ENCODE measurements at places on chromosomes 12 and 14.
A peak's percentile ranks its signal among the peaks of the same experiment; 100 is the strongest.

DNA sequence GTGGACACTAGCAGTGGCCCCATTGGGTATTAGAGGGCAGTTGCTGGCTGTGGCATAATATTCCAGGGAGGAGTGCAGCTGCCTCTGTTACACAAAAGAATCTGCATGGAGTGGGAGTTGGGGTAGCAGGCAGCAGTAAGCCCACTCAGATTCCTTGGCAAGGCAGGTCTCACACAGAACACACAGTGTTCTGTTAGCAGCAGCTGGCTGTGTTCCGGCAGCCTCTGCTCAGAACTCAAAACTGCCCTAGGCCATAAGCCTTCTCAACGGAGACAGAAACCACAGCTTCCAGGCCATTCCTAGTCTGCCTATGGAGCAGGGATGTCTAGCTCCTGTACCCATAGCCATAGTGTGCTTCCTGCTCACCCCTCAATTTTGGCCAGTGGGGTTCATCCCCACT is 1085.4 kb downstream of the SLC6A15 start:
- DNase-seq, result no peak

- no peak for DNase-seq
Measured at GRCh38 chr14:74579447-74580274, 32.4 kb downstream of the LTBP2 start.

GRCh38 chr12:20523658-20524057 is 155.3 kb downstream of the PDE3A start:
- DNase-seq, result no peak

DNA sequence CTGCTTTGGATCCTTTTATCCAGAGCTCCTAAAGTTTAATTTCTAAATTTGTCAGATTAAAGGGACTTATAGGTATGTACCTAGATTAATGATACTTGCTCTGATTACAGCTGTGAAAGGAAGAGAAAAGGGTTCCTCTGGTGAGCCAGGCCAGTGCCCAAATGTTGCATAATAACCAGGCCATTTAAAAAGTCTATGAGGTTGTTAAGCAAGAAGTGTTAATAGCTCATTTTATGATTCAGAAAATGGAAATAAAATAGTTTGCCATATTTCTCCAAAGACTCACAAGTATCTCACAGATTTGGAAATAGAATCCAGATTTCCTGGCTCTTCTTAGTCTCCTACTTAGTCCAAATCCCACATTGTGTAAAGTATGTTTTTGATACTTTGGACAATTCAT is 67.6 kb downstream of the SLC38A6 start:
- DNase-seq, result no peak

DNA sequence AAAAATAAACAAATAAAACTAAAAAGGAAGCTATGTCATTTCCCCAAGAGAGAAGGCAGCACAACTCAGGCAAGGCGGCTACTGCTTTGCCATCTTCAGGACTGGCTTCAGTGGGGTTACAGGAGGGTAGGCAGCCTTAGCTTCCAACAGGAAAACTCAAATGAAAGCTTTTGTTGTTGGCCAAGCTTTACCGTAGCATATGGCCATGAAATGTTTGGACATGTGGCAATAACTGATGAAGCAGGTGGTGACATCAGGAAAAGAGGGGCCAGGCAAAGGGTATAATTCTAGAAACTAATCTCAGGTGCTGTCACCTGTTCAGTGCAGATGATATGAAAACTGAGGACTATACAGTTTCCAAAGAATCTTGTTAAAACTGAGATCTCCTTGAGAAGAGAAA is 22.8 kb upstream of the NPFF start:
- no peak for DNase-seq

- peak; percentile 66 for DNase-seq
Measured at GRCh38 chr12:67269633-67270573, 745 bp downstream of the CAND1 start.

DNA sequence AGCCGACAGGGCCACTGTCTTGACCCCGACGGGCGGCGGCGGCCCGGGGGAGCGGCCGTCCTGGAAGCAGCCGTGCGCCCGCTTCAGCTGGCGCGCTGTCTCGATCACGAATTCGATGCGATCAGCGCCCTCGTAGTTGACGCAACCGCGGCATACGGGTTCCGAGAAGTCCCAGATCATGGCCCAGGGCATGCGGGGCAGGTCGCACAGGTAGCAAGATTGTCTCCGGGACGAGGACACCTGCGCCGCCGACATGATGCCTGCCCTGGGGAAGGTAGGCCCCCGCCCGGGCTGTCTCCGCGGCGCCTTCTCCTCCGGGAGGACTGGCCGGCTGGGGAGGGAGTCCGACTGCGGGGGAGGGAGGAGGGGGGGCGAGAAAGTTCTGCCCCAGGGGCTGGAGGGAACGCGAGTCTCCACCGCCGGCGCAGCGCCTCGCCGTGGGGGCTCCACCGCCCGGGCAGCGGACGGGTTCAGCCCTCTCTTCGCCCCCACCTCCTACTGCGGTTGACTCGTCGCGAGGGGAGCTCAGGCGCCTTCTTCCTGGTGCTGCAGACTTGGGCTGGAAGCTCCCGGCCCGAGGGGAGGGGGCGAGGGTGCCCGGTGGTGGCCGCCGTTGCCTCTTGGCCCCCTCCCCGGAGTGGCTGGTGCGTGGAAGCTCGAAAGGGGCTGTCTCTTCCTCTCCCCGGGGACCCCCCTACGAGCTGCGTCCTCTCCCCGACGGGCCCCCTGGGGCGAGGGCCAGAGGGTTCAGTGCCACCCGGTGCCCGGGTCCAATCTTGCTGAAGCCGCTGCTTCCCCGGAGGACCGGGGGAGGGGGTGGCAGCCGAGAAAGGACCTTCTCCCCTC is 747 bp downstream of the IRF2BPL start:
- DNase-seq, result peak; percentile 55

GRCh38 chr14:28284546-28285300 is 481.9 kb upstream of the FOXG1 start:
- no peak for DNase-seq

- DNase-seq, result no peak
Measured at GRCh38 chr14:103267226-103267910, 66.7 kb upstream of the EIF5 start.

- peak; percentile 13 for DNase-seq
Measured at GRCh38 chr14:77407158-77407557, 16.2 kb downstream of the NOXRED1 start.

GRCh38 chr14:45619831-45620230 is 366.8 kb upstream of the MIS18BP1 start:
- DNase-seq, result no peak

DNA sequence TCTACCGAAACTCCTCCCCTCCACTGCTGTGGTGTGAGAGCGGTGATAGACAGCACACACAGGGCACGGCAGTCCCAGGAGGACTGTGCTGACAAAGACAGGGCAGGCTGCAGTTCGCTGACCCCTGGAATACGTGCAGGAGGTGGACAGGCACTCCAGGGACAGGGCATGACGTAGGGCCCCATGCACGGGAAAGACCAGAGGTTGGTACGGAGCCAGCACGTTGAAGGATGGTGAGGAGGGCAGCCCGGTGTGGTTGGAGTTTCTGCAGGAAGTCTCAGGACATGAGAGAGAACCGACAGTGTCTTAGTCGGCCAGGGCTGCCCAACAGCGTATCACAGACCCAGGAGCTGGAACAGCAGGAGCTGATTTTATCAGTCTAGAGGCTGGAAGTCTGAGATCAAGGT is 254.2 kb upstream of the FKBP4 start:
- no peak for DNase-seq

DNA sequence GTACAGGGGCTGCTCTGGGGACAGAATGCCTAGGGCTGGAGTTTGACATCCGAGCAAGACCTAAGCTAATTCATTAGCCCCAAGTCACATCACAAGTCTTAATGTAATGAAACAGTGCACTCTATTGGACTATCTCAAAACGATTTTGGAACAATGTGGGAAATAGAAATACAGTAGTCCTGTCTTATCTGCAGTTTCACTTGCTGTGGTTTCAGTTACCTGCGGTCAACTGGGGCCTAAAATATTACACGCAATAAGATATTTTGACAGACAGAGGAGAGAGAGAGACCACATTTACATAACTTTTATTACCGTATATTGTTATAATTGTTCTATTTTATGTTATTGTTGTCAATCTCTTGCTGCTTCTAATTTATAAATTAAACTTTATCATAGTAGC is 21.1 kb downstream of the MOAP1 start:
- DNase-seq, result no peak

DNA sequence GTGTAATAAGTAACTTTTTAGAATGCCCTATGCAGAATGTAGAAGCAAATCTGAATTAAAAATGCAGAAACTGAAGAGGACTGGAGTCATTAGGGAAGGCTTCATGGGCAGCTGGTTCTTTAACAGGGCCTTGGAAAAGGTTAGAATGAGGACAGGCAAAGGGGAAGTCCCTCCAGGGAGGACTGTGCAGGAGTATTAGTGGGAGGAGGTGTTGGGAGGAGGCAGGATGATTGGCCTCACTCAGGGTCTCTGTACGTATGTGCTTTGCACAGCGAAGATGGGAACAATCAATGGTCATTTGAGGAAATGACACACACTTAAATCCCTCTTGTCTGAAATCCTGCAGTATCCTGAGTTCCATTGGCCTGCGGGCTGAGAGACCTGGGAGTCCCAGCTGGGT is 119.7 kb downstream of the PTCSC3 start:
- DNase-seq, result no peak

- no peak for DNase-seq
Measured at GRCh38 chr12:108266131-108266530, 73.0 kb downstream of the CMKLR1 start.

GRCh38 chr14:22249770-22250169 is 339.3 kb downstream of the DAD1 start:
- DNase-seq, result no peak

GRCh38 chr12:53045696-53046045 is 4.2 kb upstream of the TNS2 start:
- DNase-seq, result no peak

GRCh38 chr14:101503431-101504095 is 57.7 kb upstream of the DIO3 start:
- DNase-seq, result no peak

Data from CD14-positive monocyte (primary cell).